Pancreas (tissue), 10 donors: ENCODE measurements at places on chromosomes 5 and 9. TPM values are rescaled to one million over a fixed set of nuclear protein-coding genes. Genes with fewer than 3 reads are reported as not detected.

DNA sequence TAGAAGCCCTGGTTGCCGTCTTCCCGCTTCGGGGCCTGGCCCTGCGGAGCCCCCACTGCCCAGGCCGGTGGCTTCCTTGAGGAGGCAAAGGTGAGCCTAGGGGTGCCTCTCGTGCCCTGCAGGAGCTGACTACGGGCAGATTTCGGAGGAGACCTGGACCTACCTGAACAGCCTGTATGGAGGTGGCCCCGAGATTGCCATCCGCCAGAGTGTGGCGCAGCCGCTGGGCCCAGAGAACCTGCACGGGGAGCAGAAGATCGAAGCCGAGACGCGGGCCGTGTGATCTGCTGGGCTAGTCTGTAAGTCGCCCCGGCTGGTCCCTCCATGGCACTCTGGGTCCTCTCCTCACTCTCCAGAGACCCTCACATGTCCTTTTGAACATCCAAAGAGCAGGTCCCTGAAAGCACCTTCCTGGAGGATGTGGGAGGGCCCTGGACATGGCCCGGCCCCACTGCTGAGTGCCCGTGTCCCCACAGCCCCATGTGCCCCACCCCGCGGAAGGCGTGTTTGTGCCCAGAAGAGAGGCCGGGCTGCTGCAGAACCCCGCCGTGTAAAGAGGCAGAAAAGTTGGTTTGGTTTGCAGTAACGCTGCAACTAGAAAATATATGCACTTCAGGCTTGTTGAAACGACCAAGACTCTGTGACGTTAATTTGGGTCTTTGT, 44.9 kb downstream of the USP20 start:
- H3K27me3 ChIP-seq = no peaks in the 10 kb centered on the region
- no peak for DNase-seq
- H3K4me3 ChIP-seq = no peak overlapping the region
- H3K27ac ChIP-seq = no peak overlapping the region

Gene AQP3
- total RNA-seq = 26.0 TPM

DNA sequence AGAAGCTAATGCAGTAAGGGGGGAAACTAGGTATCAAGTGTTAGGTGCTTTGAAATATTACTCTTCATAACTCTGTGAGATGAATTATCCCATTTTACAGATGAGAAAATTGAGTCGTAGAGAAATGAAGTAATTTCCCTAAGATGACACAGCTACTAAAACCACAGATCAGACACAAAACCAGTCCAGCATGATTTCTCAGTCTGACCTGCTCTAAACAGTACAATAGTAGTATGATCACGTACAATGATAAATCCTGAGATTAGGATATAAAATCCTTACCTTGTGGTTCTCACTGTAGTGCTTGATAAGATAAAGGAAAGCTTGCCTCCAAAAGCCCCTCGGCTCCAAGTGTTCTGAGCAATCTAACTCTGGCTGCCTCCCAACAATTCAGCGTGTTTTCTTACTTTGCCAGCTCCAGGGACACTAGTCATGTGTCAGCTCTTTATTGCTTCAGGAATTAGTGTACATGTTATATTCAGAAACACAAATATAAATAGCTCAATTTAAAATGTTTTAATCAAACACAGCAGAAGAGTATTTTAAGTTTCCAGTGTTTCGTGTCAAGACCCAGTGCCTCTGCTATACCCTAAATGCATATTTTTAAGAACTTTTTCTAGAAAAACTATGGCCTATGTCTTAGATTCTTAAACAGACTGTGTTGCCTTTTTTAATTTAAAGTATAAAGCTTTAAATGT, 243.6 kb downstream of the DENND1A start:
- H3K4me3 ChIP-seq = no peak overlapping the region
- no peak for DNase-seq
- no peaks in the 10 kb centered on the region for H3K4me1 ChIP-seq

Gene ITK
- total RNA-seq = 0.81 TPM

- no peak overlapping the region for H3K27ac ChIP-seq
- no peak for DNase-seq
- H3K27me3 ChIP-seq = no peaks in the 10 kb centered on the region
- H3K4me1 ChIP-seq = no peaks in the 10 kb centered on the region
- H3K4me3 ChIP-seq = no peak overlapping the region
Observed at GRCh38 chr5:33888587-33888986, 3.2 kb downstream of the ADAMTS12 start.

DNA sequence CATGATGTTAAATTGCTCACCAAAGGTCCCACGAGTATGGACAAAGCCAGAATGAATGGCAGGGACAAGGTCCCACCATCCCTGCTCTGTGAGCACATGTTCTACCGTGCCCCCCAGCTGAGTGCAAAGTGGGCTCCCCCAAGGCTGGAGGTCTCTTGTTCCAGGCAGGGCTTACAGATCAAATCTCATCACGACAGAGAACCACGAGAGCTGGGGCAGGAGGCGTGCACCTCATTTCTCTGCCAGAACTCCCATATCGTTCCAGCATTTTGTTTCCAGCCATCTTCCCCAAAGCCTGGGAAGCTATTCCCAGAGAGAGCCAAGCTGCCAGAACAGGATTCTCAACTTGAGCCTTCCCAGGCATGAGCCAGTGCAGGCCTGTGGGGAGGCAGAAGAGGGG, 108.5 kb downstream of the ZNF354C start:
- H3K27me3 ChIP-seq = no peaks in the 10 kb centered on the region
- no peak overlapping the region for H3K4me3 ChIP-seq
- no peaks in the 10 kb centered on the region for H3K36me3 ChIP-seq
- H3K4me1 ChIP-seq = peaks cover 4% of the 10 kb centered on the region

DNA sequence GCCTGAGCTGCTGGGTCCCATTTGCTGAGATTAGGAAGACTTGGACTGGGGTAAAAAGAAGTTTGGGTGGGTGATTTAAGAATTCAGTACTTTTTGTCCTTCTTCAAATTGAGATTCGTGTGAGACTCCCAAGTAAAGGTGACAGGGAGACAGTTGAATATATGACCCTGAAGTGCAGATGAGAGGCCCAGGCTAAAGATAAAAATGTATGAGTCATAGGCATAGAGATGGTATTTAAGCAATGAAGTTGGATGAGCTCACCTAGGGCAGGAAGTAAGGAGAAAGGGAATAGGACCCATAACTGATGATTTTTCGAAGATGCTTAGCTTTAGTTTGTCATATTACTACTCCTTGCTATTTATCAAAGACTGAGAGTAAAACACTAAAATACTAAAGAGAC, 255.9 kb upstream of the ADRA1B start:
- H3K36me3 ChIP-seq = no peaks in the 10 kb centered on the region
- no peaks in the 10 kb centered on the region for H3K27me3 ChIP-seq
- no peak overlapping the region for H3K4me3 ChIP-seq
